ENCODE measurements at places on chromosomes 16 and 17. TPM values are rescaled to one million over a fixed set of nuclear protein-coding genes. Genes with fewer than 3 reads are reported as not detected.

- peak; percentile 69 for DNase-seq
Observed at GRCh38 chr17:75047398-75048098, 523 bp downstream of the KCTD2 start.

The TEKT5 gene
- 0.52 TPM for total RNA-seq

The EFNB3 gene
- 0.34 TPM for total RNA-seq

The MYH1 gene
- not detected for total RNA-seq

DNA sequence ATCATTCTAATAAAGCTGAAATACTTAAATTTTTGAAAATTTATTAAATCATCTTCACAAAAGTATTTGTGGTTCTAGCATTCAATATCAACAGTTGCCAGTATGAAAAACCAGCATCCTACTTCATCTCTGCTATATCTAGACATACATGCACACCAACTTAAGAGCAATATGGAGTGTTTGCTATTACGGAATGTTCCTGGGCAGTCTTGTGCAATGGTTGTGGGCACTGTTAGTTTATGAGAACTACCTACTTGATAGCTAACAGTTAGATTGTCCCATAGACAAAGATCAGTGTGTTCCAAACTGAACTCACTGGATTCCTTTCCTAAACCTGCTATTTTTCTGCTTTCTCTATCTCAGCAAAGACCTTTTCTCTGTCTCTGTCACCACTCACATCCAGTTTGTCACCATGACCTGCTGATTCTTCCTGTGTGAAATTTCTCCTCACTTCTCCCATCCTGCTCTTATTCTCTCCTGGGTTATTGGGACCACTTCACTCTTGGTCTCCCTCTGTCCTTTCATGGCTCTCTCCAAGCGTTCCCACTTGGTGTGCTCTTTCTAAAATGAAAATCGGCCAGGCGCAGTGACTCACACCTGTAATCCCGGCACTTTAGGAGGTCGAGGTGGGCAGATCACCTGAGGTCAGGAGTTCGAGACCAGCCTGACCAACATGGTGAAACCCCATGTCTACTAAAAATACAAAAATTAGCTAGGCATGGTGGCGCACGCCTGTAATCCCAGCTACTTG lies 27.7 kb downstream of the CNTROB start:
- DNase-seq = no peak

DNA sequence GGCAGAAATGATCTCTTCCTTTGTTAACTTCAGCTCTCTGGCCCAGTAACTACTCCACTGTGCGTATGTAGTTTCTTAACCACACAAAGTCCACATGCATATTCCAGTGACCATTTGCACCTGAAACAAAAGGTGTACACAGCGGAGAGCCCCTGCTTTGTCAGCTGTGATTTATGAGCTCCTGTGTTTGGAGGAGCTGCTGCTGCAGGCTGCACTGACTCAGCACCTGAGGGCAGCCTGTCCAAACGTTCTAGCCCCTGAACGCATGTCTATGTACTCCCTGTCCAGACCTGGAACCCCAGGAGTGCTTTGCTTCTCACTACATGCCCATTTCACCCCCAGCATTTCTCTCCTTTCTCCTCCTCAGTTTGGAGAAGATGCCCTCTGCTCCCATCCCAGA lies 216.1 kb downstream of the ABCC12 start:
- DNase-seq = no peak

DNA sequence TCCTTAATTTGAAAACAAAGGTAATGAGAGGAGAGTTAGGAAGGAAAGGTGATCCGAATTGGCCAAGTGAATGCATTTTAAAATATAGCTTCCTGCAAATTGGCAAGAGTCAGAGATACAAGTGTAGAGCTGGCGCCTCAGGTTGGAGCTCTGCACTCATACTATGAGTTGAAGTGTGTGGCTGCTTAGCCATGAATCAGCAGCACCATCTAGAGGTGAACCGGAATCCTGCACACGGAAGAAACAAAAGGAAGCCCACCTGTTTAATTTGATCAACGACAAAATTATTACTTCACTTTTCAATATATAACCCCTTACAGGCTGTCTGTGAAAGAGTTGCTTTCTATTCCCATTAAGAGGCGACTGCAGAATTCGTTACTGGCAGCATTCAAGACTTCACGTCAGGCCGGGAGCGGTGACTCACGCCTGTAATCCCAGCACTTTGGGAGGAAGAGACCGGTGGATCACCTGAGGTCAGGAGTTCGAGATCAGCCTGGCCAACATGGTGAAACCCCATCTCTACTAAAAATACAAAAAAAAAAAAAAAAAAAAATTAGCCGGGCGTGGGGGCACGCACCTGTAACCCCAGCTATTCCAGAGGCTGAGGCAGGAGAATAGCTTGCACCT lies 1253.7 kb upstream of the CDH8 start:
- peak; percentile 34 for DNase-seq

The SLFN14 gene
- total RNA-seq = not detected

The HOXB3 gene
- total RNA-seq = 41.9 TPM

DNA sequence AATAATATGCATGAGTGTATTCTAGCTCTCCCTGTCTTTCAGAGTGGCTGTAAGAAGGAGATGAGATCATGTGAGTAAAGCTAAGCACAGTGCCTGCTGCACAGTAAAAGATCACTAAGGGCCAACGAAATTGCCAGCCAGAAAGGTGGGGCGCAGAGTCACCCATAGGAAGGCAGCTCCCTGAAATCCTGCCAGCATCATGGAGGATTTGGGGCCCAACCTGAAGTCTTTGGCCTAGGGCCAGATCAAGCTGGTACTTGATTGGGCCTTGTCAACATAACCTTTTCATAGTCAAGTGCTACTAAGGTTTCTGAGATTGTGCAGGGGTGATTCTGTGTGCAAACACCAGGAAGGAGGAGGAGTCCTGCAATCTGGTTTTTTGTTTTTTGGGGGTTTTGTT lies 16.5 kb downstream of the SCNN1B start:
- peak; percentile 53 for DNase-seq

GRCh38 chr16:49498264-49498663 lies 124.7 kb downstream of the C16orf78 start:
- peak; percentile 14 for DNase-seq

DNA sequence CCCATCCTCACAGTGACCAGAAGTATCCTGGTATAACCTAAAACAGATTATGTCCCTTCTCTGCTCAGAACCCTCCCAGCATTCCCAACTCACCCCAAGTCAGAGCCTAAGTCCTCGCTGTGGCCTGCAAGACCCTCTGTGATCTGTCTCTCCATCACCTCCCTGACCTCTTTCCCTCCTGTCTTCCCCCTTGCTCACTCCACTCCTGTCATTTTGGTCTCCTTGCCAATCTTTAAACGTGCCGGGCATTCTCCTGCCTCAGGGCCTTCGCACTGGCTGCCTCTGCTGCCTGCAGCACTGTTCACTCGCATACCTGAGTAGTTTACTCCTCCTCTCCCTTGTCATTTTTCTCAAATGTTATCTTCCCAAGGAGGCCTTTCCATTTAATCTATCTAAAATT lies 97.7 kb downstream of the GSG1L start:
- DNase-seq = no peak

GRCh38 chr16:77221482-77221881 lies 22.3 kb downstream of the SYCE1L start:
- DNase-seq = no peak

DNA sequence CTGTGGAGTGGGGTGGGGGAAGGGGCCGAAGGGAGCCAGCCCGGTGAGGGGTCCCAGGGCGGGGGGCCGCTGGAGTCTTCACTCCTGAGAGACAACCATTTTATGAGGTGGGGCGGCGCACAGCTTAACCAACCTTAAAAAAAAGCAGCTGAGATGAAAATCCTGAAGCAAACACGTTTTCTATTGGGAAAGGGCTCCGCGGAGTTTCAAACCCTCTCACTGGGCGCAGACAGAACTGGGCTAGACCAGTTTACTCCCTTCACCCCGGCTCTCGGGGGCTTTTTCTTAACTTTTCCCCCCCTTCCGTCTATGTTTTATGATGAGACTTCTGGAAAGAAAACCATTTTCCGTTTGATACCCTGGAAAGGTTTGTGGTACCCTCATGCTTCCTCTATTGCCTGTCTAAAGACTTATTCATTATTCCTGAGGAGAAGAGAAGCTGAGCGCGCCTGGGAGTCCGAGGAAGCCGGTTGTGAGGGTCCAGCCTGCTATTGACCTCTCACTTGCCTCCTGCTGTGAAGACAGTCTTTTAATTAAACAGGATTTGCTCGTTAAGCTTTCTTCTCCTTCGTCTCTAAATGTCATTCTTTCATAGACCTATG lies 482 bp upstream of the SSH2 start:
- peak; percentile 28 for DNase-seq

DNA sequence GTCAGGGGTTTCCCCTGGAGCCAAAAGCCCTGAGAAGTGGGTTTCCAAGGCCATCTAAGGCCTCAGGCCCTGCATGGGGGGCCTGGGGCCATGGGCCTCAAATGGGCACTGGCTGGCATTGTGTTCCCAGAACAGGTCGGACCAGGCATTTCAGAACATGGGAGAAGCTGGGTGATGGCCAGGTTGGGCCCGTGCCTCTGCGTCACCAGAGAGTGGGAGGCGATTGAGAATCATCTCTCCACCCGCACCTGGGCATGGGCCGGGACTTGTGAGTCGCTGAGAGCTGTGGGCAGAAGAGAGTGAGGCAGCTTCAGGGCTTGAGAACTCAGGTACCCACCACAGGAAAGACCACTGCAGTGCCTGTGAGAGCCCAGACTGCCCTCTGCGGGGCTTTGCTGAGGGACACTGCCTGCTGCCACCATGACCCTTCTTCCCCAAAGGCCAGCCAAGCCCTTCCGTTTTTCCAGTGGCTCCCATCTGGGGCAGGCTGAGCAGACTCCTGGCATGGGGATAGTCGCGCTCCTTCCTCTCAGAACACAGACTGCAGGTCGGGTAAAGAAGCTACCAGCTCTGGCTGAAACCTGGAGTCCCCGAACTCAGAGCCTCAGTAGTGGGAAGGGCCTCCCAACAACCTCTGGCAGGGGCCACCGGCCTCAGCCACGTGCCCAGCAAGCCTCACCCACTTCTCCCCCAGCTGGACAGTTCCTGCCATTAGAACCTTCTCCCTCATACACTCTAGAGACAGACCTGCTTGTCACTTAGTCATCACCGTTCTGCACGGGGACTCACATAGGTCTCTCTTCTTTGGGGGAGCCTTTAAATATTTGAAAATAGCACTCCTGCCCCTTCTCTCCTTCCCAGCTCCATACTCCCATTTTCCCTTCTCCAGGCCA lies 1.6 kb downstream of the RAB11FIP4 start:
- DNase-seq = no peak

- no peak for DNase-seq
Observed at GRCh38 chr17:77214328-77214727, 73.6 kb downstream of the SEC14L1 start.

GRCh38 chr16:76035689-76036088 lies 241.5 kb upstream of the CNTNAP4 start:
- no peak for DNase-seq

The SOX9 gene
- total RNA-seq = 41.1 TPM

The KRTAP4-5 gene
- total RNA-seq = not detected

GRCh38 chr17:18041776-18042175 lies 2.6 kb downstream of the GID4 start:
- no peak for DNase-seq

DNA sequence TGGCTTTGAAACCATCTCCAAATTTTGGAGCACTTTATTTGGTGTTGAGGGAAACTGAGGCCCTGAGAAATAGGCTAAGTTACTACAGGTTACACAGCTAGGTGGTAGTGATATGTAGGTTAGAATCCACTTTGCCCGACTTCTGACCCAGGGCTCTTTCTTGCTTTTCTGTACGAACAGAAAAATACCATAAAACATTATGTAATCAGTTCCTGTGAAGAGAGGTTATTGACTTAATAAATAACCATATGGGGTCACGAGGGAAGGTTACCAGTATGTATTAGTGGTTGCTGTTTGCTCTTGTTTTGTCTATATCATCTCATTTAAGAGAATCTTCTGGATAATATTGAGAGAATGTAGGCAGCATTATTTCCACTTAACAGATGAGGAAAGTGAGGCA lies 172.2 kb upstream of the MAF start:
- DNase-seq = no peak

- DNase-seq = peak; percentile 65
Observed at GRCh38 chr16:68351991-68352431, 41.2 kb downstream of the PRMT7 start.

DNA sequence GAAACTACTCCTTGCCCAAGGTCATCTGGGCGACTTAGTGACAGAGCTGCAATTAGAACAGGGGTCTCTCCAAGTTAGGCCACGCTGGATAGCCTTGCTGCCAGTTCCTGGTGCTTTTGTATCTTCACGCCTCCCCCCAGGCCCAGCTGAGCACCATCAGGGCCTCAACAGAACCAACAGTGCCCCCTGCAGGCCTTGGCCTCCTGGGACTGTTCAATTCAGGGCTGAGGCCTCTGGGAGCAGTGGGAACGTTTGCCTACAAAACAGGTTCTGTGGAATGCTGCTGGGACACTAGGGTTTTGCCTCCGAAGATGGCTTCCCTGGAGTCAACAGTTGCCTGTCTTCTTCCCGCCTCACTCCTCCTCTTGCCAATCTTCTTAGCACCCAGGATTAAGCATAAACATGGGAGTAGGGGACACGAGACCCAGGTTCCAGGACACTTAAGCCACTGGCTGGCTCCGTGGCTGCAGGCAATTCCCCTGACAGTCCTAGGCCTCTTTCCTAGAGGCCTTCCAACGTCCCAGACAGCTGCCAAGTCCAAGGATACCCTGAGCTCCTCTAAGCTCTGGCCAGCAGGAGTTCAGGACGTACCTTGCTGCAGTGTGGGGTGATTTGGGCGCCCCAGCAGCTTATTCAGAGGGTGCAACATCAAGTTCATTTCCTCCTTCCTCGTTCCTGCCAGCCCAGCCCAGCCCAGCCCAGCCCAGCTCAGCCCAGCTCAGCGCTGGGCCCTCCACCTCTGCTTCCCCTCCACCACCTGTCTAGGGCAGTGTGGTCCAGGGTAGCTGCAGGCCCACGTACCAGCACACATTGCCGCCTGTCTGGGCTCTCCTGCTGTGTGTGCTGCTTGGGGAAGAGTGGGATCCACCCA lies 246.6 kb upstream of the RPL38 start:
- peak; percentile 71 for DNase-seq

The SYCE1L gene
- 7.4 TPM for total RNA-seq

GRCh38 chr17:29566473-29567303 lies at the start of gene ABHD15:
Gene ABHD15, minus strand, starts transcription at chr17:29567037. Its CDS starts 71 bp downstream, at chr17:29566966.
- peak; percentile 77 for DNase-seq

The GJC1 gene
- total RNA-seq = 18.6 TPM
